Activated CD4-positive, CD25-positive, alpha-beta regulatory T cell (primary cell): ENCODE measurements at places on chromosomes 1 and 21.

GRCh38 chr1:11749203-11749689, 12.7 kb upstream of the C1orf167 start:
- no peak for DNase-seq

DNA sequence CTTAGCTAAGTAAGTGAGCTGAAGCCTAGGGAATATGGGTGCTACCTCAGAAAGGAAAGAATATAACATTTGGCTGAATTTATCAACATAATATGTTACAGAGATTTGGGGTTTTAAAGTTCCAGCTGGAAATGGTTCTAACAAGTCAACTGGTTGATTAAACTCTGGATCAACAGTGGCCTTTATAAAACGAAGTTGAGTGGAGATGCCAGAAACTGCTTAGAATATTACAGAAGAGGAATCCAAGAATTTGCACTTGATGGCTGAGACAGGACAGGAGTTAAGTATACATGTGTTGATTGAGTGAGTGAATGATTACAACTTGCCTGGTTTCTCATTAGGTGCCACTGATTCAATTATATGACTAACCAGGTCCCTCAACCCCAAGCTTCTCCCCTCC, 7.4 kb upstream of the ZBTB17 start:
- no peak for DNase-seq

- peak; percentile 18 for DNase-seq
Observed at GRCh38 chr1:39258146-39258924, 53.8 kb downstream of the MACF1 start.

DNA sequence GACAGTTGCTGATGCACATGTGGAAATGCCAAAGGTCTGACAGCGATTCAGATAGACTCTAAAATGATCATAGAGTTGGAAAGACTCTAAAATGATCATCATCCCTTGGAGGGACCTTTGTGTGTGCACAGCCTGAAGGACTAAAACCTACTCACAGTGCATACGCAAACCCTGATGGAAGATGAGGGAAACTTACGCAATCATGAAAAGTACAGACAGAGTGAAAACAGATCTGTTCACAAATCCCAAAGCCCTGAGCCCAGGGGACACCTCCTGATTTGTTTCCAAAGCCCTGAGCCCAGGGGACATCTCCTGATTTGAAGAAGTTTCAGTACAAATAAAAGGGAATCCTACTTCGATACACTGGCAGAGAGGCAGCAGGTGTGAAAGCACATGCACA, 79.3 kb upstream of the PROX1 start:
- DNase-seq: no peak

DNA sequence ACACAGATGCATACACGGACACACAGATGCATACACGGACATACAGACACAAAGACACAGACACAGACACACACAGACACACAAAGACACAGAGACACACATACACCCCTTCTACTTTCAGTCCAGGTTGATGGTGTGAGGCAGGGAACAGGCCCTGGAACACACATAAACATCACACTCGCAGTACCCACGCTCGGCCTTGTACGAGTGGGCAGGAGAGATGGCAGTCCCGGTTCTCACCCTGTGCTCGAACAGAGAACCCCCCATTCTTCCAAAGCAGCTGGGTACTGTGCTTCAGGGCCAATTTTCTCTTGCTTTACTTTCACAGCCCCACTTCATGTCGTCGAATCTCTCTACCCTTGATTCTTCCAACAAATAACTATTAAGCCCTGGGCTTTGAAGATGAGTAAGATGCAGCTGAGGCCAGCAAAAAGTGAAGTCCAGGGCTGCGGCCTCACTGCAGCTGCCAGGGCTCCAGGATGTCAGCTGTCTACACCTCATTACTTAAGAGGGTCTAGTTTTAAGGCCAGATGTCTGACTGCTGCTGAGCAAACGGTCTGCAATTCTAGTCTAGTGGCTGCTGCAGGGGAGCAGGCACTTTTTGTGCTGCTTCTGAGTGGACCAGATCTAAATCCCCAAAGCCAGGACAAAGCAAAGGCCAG, 90.1 kb downstream of the PGBD5 start:
- DNase-seq: no peak

DNA sequence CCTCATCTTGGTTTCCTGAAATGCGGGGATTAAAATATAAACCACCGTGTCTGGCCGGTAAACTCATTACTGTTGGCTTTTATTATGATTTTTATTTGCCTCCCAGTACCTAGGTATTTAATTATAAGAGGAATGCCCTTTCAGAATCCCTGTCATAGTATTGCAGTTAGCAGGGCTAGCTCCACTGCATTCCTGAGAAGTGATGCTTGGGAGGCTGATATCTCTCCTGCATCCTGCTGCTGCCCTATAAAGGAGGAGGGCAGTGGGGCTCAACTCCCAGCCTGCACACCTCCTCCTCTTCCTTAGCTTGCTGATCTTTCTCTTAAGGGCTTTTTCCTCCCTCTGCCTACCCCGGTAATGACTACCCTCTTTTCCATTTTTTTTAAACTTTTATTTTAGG, 19.9 kb upstream of the DISC1 start:
- DNase-seq: no peak

GRCh38 chr1:218164111-218164929, 120.8 kb upstream of the RRP15 start:
- no peak for DNase-seq

- DNase-seq: no peak
Observed at GRCh38 chr21:29174607-29175013, 44.2 kb downstream of the MAP3K7CL start.

- no peak for DNase-seq
Observed at GRCh38 chr1:59499943-59500569, 203.2 kb downstream of the FGGY start.

DNA sequence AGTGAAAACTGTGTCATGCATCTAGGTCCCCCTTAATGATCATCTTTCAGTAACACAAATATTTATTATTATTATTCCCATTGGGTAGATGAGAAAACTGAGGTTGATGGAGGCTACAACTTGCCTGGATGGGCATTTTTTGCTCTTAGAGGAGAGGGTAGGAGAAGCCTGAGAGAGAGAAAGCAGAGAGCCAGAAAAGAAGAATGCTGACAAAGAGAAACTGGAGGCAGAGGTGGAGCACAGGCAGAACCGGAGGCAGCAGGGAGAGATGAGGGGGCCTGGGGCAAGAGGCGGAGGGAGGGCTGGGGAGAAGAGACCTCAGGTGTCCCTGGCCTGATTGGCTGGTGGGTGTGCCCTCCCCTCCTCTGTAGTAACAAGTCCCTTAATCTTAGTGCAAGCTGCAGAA, 4.1 kb downstream of the BLACAT1 start:
- no peak for DNase-seq

GRCh38 chr1:29548091-29548490, 311.8 kb downstream of the PTPRU start:
- DNase-seq: no peak

DNA sequence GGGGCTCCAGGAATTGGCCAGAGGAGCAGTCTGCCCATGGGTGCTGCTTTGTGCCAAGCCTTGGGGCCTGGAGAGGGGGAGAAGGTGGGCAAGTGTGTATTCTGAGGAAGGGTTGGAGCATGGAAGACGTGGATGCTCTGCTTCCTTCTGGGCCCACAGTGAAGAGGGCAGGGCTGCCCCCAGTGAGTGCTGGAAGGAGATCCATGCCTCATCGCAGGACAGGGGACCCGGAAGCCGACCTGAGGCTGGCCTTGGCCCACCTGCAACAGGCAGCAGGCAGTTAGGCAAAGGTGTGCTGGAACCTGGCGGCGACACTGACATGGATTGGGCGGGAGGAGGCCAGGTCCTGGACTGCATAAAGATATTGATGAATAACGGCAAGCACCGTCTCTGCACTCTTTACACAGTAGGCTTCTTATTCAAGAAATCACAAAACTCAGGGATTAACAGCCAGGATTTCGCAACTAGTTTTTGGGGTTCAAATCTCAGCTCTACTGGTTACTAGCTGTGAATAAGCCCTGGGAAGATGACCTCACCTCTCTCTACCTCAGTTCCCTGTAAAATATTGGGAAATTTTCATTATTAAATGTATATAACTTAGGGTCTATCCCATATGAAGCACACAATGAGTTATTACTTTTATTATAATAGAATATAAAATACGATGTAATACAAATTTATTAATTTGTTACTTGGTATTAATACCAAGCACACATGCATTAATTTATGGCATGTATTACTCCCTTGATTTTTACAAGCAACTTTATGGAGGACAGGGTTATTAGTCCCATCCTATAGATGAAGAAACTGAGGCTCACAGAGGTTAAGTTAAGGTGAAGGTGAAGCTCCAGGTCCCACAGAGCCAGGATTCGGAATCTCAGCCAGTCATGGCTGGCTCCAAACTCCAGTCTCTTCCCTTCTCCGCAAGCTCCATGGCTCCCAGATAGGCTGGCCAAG, 62.3 kb downstream of the DHRS3 start:
- DNase-seq: no peak

GRCh38 chr1:109065137-109065536, 10.7 kb downstream of the TAF13 start:
- no peak for DNase-seq

- no peak for DNase-seq
Observed at GRCh38 chr1:185500001-185500626, 183.1 kb upstream of the IVNS1ABP start.

DNA sequence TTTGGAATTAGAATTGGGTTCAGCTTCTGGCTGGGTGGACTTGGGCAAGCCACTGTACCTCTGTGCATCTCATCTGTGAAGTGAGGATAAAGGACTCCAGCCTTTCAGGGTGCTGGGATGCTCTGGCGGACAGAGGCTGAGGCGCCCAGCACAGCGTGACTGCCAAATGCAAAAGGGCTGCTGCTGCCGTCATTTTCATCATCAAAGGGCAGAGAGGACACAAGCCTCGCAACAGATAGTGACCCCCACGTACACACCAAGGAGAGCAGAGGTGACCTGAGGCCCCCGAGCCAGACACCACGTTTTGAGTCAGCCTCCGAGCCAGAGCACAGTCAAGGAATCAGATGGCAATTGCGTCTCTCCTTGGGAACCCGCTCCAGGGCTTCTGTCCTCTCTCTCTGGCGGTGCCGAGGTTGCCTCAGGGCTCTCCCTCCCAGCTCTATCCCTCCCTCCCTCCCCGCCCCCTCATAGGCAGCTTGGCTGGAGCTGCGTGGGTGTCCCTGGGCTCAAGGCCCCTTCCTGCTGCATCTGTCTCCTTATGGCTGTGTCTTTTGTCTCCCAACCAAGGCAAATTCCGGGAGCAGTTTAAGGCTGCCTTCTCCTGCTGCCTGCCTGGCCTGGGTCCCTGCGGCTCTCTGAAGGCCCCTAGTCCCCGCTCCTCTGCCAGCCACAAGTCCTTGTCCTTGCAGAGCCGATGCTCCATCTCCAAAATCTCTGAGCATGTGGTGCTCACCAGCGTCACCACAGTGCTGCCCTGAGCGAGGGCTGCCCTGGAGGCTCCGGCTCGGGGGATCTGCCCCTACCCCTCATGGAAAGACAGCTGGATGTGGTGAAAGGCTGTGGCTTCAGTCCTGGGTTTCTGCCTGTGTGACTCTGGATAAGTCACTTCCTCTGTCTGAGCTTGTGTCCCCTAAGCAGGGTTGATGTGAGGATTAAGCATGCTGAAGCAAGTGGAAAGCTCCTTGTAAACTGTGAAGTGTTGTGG, 9.0 kb downstream of the HCRTR1 start:
- no peak for DNase-seq

GRCh38 chr1:15004396-15004795, 149.2 kb upstream of the TMEM51 start:
- DNase-seq: no peak

DNA sequence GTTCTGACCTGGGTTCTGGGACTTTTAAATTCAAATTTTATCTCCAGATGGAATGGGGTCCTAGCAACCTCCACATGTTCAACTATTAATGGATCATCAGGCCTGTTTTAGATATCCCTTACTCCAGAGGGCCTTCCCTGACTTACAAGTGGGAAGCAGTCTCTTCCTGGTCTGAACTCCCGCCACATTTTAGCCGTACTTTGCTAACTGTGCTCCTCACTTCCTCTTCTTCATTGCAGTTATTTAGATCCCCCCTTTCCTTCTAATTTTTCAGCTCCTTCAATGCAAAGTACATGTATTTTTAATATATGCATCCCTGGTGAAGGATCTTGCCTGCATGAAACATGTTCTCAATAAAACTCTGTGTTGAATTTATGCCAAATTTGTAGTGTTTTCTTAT, 3.7 kb downstream of the CD1A start:
- DNase-seq: no peak

DNA sequence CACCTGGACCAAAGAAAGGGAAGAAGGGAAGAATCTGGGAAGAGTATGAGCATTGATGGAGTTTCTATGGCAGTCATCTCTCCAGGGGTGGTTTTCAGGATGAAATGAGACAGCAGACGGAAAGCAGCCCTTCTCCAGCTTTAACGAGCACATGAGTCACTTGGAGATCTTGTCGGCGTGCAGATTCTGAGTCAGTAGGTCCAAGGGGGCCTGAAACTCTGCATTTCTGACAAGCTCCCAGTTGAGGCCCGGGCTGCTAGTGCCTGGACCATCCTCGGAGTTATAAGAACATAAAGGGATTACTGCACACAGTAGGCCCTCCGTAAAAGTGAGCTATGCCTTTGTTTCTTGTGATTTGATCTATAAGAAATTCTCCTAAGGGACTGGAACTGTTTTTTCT, 17.6 kb downstream of the HSPG2 start:
- no peak for DNase-seq

DNA sequence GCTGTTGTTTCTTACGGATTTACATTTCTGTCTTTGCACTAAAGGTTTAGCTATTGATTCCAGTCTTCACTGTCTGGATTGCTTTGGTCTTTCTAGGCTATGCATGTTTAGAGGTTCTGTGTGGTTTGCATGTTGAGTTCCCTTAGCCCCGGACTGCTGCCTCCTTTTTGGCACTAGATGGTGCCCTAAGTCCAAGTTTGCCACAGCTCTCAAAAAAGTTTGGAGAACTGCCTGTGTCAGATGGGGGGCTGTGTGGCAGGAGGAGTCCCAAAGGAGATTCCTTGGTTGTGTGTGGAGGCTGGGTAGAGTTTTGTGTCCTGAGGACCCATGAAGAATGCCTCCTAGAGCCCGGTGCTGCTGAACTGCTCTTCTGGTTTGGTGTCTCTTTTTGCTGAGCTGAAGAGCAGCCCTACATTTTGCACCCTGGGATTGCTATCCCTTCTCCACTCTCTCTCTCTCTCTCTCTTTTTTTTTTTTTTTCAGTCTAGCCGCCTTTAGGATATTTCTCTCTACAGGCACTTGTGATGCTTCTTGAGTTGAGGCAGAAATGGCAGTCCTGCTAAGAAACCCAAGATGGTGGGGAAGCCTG, 74.4 kb downstream of the PTGS2 start:
- DNase-seq: no peak

DNA sequence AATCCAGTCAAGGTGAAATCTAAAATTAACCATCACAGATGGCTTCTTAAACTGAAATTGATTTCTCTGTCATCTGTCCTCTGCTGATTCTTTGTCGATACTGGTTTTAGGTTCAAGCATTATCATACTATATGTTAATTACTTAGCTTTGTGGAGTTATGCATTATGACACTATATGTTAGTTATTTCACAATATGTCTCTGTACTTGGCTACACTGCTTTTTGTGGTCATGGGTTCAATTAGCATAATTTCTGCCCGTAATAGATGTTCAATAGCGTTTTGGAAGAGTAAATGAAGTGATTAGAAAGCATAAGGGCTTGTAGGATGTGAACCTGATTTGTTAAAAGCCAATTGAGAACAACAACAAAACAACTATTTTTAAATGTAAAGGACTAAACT, 28.2 kb downstream of the IFI44 start:
- DNase-seq: no peak
